Right cardiac atrium (tissue), 5 donors: ENCODE measurements at places on chromosomes 5 and 9. TPM values are rescaled to one million over a fixed set of nuclear protein-coding genes. Genes with fewer than 3 reads are reported as not detected.

Gene BARHL1
- polyA plus RNA-seq, result not detected

Gene SARDH
- polyA plus RNA-seq, result 1.7 TPM

Gene SLC22A4
- 0.86 TPM for polyA plus RNA-seq

Gene SLC6A19
- polyA plus RNA-seq, result not detected

Gene THBS4
- polyA plus RNA-seq, result 6.9 TPM

Gene CTXN3
- polyA plus RNA-seq, result not detected

Gene ALDH1A1
- 56.7 TPM for polyA plus RNA-seq

Gene CYSRT1
- 0.32 TPM for polyA plus RNA-seq

Gene SLC46A2
- 0.02 TPM for polyA plus RNA-seq

Gene CDH6
- polyA plus RNA-seq, result 0.84 TPM

Gene FCN1
- 1.7 TPM for polyA plus RNA-seq
